Astrocyte of the spinal cord (primary cell): ENCODE measurements at places on chromosomes 4 and X.

DNA sequence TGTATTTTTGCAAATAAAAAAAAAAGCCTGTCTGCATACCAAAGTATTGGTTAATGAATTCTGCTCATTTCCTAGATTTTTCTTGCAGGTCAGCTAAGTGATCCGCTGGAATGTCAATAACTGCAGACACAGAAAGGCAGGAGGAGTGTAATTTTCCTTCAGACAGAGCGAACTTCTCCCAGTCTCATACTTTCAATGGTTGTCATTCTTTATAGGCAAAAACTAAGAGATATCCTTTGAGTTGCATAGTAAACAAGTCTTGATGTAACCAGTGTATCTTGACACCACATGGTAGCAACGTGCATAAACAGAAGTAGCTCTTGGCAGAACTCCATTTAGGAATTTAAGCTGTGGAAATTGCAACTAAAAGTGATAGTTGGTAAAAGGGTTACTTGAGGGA is 8.2 kb downstream of the CAPN6 start:
- DNase-seq = no peak

GRCh38 chr4:180589575-180589974 is 1653.6 kb upstream of the TENM3 start:
- no peak for DNase-seq

- no peak for DNase-seq
Measured at GRCh38 chr4:25760518-25761157, 102.2 kb downstream of the SEL1L3 start.

DNA sequence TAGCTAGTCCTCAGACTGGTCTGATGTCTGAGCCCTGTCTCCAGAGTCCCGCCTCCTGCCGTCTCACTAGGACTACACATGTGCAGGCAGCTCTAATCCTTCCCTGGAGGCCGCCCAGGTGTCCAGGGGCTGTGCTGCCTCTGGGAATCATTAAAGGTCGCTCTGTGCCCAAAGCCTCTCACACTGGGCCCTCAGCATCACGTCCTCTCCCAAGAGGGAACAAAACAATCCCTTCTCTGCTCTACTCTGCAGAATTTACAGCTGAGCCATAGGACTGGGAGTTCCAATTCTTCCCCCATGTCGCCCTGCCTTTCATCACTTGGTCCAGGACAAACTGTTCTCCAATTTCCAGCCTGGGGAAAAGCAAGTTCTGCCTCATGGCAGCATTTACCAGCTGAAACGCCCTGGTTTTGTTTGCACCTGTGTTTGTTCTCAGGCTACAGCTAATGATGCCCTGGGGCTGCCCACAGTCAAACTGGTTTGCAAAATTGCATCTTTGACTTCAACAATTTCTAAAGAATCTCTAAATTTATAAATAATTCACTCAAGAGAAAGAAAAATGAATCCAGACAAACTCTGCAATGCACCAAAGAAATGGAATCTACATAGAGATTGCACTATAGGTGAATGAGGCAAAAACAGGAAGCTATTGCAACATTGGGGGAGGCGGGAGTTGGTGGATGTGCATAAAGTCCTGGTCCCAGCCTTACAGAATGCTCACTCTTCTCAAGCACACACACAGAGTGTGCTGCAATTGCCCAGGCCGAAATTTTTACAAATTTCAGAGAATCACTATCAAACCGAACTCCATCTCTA is 7.2 kb upstream of the MRFAP1 start:
- no peak for DNase-seq

GRCh38 chr4:14132301-14132700 is 504.8 kb upstream of the BOD1L1 start:
- no peak for DNase-seq

- DNase-seq = no peak
Measured at GRCh38 chrX:155715141-155715540, 102.4 kb upstream of the TMLHE start.

DNA sequence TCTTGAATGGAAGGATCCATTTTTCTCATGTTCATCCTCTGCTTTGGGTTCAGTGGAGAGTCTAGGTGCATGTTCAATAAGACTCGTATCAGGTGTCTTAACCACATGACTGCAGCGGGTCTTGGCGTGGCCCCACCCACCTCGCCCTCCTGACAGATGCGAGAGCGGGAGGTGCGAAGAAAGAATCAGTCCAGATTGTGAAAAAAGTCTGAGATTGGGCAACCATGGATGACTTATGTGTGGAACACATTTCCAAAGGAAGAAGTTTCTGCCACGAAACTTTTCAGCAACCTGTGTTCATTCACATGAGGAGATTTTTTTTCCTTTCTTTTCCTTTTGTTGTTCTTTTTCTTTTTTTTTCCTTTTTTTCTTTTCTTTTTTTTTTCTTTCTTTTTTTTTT is 66.8 kb downstream of the NSD2 start:
- no peak for DNase-seq

DNA sequence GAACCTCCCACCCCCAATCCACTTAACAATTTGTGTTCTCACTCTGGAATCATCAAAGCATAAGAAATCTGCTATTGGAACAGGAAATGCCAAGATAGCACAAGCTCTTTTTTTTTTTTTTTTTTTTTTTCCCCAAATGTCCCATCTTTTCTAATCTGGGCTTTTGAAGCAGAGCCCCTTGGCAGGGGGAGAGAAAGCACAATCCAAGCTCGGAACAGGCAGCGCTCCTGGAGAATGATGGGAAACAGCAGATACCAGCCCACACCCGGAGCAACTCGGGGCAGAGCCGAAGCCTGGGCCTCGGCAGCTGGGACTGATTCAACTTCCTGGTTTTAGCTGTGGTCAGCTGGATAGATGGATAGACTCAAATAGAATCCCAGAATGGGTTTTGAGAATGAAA is 235.1 kb downstream of the QDPR start:
- peak; percentile 42 for DNase-seq

GRCh38 chrX:7059214-7059838 is 88.2 kb upstream of the STS start:
- no peak for DNase-seq

DNA sequence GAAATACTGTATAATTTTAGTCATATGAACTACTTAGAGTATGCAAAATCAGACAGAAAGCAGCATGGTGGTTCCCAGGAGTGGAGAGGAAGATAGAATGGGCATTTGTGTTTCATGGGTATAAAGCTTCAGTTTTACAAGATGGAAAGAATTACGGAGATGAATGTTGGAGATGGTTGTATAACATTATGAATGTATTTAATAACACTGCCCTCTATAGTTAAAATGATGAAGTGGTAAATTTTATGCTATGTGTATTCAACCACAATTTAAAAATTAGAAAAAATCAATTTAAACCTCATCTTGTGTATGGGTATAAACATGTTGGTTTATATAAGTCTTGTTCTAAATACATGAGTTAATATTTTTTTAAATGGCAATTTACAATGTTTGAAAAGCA is 521.1 kb downstream of the FSTL5 start:
- peak; percentile 13 for DNase-seq

GRCh38 chr4:37601531-37601930 is 84.6 kb downstream of the RELL1 start:
- peak; percentile 46 for DNase-seq

GRCh38 chr4:114593526-114593925 is 5.1 kb upstream of the UGT8 start:
- no peak for DNase-seq

GRCh38 chr4:166123546-166123945 is 250.5 kb downstream of the TLL1 start:
- DNase-seq = no peak

- peak; percentile 78 for DNase-seq
Measured at GRCh38 chr4:18593297-18594002, 571.9 kb upstream of the LCORL start.

GRCh38 chr4:18882468-18882867 is 860.9 kb upstream of the LCORL start:
- peak; percentile 74 for DNase-seq

DNA sequence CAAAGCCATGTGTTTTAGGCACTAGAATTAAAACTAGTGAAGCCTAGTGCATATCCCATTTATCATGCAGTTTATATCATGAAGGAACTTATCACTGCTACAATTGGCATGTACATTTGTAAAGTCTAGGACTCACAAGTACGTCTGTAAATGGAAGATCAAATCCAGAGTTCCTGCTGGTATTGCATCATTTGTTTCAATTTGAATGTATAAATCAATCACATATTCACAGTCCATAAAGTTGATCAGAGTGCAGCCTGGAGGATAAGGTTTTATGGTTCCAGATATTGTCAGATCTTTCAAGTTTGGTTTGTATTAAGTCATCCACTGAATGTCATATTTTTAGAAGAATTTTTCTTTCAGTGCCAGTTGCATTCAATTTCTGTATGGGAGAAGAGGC is 32.6 kb upstream of the PDE5A start:
- DNase-seq = no peak

DNA sequence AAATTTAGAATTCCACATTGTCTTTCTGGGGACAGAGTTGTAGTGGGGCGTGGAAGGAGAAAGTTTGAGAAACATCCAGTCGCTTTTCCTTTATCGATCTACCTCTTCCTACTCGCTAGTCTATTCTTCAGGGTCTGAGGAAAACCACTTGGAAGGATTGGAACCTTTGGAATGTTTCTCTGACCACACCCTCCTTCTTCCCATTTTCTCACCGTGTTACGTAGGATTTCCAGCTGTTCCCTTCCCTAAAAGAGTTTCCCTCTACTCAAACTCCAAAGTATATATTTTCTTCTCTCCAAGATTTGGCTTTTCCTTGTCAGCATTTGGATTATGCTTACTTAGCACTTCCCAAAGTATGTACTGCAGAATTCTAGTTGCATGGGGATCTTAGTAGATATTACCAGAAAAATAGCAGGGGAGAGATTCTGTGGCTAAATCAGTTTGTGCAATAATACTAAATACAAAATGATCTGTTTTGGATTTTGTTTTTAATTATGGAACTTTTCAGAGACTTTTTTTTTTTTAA is 4.9 kb downstream of the ENPEP start:
- no peak for DNase-seq

- DNase-seq = no peak
Measured at GRCh38 chr4:39763714-39764572, 66.0 kb downstream of the UBE2K start.

GRCh38 chrX:903116-903515 is 272.5 kb downstream of the SHOX start:
- DNase-seq = no peak

DNA sequence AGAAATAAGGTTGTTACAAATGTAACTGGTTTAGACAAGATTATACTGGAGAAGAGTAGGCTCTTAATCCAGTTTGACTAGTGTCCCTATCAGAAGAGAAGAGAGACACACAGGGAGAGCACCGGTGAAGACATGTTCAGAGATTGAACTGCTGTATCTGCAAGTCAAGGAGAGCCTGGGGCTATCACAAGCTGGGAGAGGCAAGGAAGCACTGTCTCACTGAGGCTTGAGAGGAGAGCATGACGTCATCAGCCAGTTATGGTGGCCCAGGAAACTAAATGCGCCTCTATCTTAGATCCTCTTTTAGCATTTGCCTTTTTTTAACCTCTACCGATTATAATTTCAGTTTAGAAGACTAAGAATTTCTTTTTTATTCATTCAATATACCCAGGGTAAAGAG is 583.4 kb downstream of the TRAM1L1 start:
- DNase-seq = no peak

- peak; percentile 12 for DNase-seq
Measured at GRCh38 chrX:150683536-150684146, 9.6 kb upstream of the MTMR1 start.

GRCh38 chr4:152940461-152940860 is 4.3 kb downstream of the FHDC1 start:
- no peak for DNase-seq

GRCh38 chr4:3880615-3881120 is 114.5 kb downstream of the ADRA2C start:
- DNase-seq = peak; percentile 30

GRCh38 chr4:139847602-139848001 is 182.0 kb downstream of the MGST2 start:
- DNase-seq = no peak

DNA sequence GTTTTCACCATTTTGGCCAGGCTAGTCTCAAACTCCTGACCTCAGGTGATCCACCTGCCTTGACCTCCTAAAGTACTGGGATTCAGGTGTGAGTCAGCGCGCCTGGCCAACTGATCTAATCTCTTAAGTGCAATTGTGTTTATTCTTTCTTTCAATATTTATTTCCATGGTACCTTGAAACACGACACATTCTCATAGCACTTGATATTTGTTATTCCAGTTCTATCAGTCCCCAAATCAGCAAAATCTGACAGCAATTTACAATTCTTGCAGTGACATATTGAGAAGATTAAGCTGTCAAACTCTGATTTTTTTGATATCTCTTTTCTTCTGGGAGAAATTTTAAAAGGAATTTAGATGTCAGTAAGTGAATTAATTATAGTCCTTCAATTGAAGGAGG is 218.1 kb upstream of the FAT4 start:
- no peak for DNase-seq

DNA sequence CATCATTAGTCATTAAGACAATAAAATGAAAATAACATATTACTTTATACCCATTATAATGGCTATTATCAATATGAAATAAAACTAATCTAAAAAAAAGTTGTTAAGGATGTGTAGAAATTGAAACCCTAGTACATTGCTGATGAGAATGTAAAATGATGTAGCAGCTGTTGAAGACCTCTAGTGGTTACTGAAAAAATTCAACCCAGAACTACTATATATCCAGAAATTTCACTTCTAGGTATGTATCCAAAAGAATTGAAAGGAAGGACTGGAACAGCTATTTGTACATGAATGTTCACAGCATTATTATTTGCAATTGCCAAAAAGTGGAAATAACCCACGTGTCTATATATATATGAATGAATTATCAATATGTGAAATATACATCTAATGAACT is 180.3 kb upstream of the KLHL4 start:
- no peak for DNase-seq

GRCh38 chr4:961351-962230 is 11.8 kb downstream of the DGKQ start:
- no peak for DNase-seq

DNA sequence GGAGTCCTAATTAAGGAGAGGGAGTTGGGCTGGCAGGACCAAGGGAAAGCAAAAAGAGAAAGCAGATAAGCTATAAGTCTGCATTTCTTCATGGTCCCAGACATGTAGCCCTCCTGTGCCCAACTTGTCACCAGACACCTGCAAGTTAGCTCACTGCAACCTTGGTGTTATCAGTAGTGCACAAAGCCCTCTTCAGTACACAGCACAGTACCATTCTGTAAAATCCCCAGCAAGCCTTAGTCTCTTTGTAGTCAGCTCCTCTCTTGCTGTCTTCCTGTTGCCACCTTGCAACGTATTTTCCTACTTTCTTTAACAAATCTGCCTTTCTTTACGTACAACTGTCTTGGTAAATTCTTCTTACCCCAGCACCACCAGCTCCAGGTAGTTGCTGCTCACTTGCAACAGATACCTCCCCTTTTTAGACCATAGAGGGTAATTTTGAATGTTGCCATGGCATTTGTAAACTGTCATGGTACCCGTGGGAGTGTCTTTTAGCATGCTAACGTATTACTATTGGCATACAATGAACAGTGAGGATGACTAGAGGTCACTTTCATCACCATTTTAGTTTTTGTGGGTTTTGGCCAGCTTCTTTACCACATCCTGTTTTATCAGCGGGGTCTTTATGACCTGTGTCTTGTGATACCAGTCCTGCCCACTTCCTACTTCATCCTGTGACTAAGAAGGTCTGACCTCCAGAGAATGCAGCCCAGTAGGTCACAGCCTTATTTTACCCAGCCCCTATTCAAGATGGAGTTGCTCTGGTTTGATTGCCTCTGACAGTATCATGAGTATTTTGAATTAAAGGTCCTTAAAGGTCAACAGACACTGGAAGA is 28.3 kb upstream of the AP1S2 start:
- DNase-seq = peak; percentile 31

- DNase-seq = no peak
Measured at GRCh38 chr4:5003918-5004317, 15.3 kb downstream of the CYTL1 start.
